ENCODE measurements at places on chromosomes 1 and 21.

DNA sequence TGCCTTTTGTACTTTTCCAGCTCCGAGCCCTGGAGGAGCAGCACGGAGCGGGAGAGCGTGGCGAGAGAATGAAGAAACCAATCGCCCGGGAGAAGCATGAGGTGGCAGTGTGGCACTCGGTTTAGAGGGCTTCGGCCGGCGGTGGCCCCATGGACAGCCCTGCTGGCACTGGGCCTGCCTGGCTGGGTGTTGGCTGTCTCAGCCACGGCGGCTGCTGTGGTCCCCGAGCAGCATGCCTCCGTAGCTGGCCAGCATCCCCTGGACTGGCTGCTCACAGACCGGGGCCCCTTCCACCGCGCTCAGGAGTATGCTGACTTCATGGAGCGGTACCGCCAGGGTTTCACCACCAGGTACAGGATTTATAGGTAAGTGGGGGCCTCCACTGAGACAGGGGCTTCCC is 59.0 kb downstream of the BRINP2 start:
- no peak for ATAC-seq

DNA sequence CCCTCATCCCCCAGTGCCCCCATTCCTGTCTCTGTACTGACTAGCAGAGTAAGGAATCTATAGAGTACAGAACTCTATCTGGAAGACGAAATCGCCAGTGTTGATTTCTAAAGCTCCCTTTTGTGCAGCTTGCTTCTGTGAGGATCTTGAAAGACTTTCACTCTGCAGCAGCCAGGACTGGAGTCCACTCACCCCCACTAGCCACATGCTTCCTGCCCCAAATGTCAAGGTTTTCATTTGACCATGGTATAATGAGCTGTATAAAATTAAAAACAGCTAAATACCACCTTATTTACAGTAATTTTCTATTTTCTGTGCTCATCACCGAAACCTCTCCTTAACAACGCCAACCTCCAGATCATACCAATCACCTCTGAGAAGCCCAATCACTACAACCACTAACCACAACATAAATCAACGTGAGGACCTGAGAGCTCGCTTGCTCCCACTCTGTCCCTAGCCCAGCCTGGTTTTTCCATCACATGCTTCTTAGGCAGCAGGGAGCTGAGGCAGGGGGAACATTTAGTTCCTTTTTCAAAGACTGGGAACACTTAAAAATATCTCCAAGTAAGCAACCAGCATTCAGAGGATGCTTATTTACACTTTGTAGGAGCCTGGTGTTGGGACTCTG is 56.1 kb upstream of the IRF2BP2 start:
- no peak for ATAC-seq

GRCh38 chr1:6547301-6547700 is 7.0 kb downstream of the NOL9 start:
- no peak for ATAC-seq

DNA sequence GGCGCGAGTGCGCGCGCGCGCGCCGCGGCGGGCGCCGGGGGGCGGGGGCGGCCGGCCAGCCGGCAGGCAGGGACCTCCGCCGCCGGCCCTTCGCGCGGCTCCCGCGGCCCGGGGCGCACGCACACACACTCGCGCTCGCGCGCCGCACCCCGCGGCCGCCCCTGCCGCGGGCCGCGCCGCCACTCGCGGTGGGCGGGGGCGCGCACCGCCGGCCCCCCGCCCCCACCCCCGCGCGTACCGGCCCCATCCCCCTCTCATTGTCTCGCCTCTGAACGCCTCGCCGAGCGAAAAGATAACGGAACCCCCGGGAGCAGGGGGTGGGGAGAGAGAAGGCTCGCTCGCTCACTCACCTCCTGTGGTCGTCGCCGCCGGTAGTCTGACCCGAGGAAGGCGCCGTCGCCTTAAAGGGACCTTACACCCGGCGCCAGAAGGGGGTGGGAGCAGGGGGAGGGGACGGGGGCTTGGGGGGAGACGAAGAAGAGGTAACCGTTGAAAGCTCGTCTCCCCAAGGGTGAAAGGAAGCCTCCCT is 428 bp downstream of the POGZ start:
- peak; percentile 77 for ATAC-seq

GRCh38 chr21:38303300-38303699 is 46.5 kb downstream of the KCNJ15 start:
- ATAC-seq: no peak

DNA sequence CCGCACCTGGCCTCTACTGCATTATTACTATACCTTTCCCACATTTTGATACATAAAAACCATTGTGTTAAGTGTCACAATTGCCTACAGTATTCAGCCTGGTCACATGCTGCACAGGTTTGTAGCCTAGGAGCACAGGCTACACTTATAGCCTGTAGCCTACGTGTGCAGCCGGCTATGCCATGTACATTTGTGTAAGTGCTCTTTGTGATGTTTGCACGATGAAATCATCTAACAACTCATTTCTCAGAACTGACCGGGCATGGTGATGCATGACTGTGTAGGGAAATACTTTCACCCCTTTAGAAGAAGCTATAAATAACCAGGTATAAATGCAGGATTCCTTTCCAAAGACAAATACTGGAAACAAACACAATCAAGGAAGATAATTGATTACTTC is 12.1 kb downstream of the ERG start:
- ATAC-seq: no peak

- ATAC-seq: no peak
These were observed 4.3 kb downstream of the OLIG2 start for GRCh38 chr21:33029975-33030461.

DNA sequence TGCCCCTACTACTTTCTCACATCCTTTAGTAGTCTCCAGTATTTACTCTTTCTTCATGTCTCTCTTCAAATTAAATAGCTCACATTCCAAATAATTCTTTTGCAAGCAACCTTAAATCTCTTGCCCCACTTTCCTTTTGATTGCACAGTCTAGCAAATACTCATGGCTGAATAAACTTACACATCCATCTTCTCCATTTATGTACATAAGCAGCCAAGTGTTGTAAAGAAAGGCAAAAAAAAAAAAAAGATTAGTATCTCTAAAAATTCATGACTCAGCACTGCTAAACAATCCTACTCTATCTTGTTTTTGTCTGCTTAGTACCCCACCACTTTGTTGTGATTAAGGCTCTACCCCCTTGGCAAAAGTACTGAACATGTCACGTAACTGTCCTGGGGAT is 42.6 kb downstream of the F13B start:
- ATAC-seq: no peak

DNA sequence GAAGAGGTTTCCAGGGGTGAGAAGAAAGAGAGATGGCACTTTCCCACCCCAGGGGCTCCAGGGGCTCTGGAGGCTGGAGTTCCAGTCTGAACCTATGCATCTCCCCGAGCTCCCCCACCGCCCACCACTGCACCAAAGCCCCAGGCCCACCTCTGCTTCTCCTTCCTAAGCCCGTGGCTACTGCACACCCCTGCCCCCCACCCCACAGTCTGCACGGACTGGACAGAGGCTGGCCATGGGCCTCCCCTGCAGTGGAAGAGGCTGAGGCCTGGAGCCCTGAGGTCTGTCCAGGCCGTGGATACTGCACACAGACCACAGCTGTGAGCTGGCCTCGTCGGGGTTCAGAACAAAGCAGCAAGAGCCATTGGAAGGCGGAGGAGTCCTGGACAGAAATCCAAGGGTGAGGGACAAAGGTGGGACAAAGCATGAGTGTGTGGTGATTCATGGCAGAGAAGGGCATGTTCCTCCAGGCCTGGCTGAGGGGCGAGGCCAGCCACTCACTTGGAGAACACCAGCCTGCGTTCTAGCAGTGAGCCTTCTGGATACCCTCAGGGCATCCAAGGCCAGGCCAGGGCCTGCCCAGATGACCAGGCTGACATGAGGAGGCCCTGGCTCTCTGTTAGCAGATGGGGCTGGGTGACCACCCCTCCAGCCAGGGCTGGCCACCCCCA is 244.8 kb upstream of the VAMP3 start:
- no peak for ATAC-seq

DNA sequence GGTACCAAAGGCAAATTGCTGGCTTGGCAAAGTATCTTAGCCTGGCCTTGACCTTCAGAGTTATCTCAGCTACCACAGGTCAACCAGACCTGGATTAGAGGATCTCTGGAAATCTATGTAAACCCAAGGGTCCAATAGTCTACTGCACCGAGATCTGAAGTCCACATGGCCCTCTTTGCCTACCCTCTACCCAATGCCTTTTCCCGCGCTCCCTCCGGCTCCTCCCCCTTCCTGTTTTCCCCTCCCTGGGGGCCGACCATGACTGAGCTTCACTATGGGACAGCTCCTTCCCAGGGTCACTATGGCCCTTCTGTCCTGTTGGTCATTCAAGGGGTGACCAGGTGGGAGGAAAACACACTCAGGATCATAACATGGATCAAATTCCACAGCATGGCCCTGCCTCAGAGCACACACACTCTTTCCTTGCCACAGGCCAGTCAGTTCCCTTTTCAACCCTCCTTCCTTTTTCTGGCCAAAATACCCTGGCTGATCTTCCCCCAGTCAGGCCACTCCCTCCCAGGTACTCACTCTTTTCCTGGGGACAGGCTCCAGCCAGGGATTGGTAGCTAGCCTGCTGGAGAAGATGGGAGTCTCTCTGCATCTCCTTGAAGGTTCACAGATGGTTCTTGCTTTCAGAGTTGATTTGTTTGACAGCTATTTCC is 19.1 kb upstream of the TMEM183A start:
- peak; percentile 12 for ATAC-seq

GRCh38 chr1:157971769-157972168 is 21.7 kb upstream of the KIRREL1 start:
- no peak for ATAC-seq

- ATAC-seq: no peak
These were observed 90.7 kb upstream of the WLS start for GRCh38 chr1:68322837-68323687.

DNA sequence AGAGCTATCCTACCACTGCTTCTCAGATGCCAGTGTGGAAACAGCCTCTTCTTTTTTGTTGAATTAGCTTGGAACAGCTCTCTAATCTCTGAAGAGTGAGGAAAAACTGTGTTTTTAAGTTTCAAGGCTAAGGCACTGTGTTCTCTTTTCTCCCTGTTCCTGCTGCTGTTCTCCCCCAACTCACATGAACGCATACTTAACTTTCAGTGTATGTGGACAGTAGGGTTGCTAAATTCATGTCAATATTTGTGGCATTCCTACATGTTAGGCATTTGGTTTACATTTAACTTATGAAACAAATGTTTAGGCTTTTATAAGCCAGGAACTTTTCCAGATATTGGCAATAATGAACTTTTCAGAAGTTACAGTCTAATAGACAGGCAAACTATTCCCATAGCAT is 6.8 kb downstream of the BACH1 start:
- no peak for ATAC-seq

- no peak for ATAC-seq
These were observed 1.2 kb upstream of the ATF3 start for GRCh38 chr1:212607206-212607912.

DNA sequence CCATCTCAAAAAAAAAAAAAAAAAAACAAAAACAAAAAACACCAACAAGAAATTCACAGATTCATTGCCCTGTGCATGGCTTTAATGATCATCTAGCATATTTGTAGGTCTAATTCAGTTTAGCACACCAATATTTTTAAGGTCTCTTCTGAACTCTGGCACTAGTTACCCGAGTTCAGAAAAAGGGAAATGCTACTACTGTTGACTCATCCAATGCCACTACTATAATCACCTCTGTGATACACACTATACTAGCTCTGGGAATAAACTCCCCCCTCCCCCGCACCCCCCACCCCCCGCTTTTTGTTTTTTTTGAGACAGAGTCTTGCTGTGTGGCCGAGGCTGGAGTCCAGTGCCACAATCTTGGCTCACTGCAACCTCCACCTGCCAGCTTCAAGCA is 55.6 kb downstream of the FBXO42 start:
- no peak for ATAC-seq

- no peak for ATAC-seq
These were observed 10.1 kb upstream of the PARP1 start for GRCh38 chr1:226417830-226418546.

DNA sequence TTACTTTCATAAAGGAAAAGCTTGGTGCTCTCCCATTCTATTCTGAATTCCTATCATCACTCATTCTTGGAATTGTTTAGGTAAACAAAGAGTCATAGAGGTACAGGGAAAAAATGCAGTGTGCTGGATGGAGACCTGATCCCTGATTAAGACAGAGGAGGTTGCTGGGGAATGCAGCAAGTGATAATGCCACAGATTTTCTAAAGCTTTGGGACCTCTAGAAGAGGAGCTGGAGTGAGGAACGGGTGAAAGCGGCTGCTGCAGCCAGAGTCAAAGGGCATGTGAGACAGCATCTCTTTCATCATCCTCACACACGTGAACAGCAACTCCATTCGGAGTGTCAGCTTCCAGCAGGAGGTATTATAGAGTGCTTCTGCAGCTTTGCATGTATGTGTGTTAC is 54.9 kb upstream of the DIPK1A start:
- ATAC-seq: no peak

- no peak for ATAC-seq
These were observed 238.4 kb downstream of the ATG4C start for GRCh38 chr1:63022319-63022718.

DNA sequence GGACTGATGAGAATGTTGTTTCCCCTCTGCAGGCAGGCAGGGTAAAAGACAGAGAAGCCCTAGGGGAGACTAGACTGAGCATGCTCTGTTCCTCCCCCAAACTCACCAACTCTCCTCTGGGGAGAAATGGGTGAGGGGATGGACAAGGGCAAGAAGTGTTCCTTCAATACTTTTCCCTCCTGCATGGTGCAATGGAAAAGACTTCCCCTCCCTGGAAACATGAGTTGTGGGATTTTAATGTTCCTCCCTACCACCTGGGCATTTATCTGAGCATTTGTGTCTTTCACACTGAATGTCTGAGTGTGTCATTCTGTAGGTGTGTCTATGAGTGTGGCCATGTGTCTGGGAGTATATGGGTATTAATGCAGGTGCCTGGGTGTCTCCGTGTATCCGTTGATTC is 275.7 kb downstream of the C1orf94 start:
- ATAC-seq: no peak

DNA sequence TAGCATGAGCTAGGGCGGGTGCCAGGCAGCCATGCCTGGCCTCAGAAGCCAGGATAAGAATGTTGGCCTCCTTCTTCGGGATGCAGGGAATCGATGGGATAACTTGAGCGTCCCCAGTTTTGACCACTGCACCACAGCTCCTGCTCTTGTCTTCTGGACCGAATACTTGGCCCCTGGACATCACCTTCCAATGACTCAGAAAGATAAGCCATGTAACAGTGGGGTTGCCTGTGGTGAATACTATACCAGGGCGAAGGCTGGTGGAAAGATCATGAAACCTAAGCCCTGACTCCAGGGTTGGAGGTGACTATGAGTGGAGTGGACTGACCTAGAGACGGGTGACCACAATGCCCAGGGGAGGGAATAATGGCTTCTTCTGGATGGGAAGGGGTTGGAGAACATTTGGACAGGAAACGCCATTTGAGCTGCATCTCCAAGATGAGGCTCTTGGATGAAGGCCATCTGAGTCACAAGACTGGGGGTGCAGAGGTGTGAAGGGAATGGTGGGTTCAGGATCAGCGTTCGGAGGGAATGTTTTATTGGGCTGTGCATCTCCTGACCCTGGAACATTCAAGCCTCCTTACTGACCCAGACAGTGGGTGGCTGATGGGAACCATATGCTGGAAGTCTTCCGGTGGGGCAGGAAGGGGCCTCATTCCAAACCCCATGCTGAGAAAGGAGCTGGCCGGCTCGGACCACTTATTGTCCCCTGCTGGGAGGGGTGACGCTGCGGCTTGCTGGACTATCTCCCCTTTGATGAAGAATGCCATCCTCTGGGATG is 18.5 kb upstream of the KCNE2 start:
- no peak for ATAC-seq

GRCh38 chr1:205054013-205054412 is 11.0 kb downstream of the CNTN2 start:
- ATAC-seq: no peak

GRCh38 chr1:89802841-89803240 is 18.0 kb upstream of the LRRC8D start:
- ATAC-seq: no peak

All from stimulated activated memory B cell treated with anti-CD40 and anti-IgM and Interleukin-4, amounts not matched to agents 10 μg/mL and 1 μg/mL and 100 μg/mL, for 72 hours (primary cell).